RWPE2 (cell line): ENCODE measurements at places on chromosomes 5 and 9.

- no peaks in the 10 kb centered on the region for H3K4me1 ChIP-seq
- DNase-seq, result no peak
- H3K27me3 ChIP-seq, result peaks cover 5% of the 10 kb centered on the region
- no peaks in the 10 kb centered on the region for H3K36me3 ChIP-seq
These were observed 5.8 kb upstream of the IFNA1 start for GRCh38 chr9:21434202-21435014.

DNA sequence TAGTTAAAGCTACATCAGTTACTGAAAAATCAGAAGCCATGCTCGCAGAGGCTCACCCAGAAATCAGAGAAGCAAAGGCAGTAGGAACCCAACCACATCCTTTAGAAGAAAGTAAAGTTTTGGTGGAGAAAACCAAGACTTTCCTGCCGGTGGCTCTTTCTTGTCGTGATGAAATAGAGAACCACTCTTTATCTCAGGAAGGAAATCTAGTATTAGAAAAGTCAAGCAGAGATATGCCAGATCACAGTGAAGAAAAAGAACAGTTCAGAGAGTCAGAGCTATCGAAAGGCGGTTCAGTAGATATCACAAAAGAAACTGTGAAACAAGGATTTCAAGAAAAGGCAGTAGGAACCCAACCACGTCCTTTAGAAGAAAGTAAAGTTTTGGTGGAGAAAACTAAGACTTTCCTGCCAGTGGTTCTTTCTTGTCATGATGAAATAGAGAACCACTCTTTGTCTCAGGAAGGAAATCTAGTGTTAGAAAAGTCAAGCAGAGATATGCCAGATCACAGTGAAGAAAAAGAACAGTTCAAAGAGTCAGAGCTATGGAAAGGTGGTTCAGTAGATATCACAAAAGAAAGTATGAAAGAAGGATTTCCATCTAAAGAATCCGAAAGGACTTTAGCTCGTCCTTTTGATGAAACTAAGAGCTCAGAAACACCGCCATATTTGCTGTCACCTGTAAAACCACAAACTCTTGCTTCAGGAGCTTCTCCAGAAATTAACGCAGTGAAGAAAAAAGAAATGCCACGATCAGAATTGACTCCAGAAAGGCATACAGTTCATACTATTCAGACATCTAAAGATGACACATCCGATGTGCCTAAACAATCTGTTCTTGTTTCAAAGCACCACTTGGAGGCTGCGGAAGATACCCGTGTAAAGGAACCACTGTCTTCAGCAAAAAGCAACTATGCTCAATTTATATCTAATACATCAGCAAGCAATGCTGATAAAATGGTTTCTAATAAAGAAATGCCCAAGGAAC, 47.2 kb downstream of the CMYA5 start:
- no peak overlapping the region for H3K27ac ChIP-seq
- no peak for DNase-seq
- peaks cover 26% of the 10 kb centered on the region for H3K27me3 ChIP-seq
- H3K4me1 ChIP-seq, result no peaks in the 10 kb centered on the region
- H3K4me3 ChIP-seq, result no peak overlapping the region

- no peaks in the 10 kb centered on the region for H3K36me3 ChIP-seq
- H3K27me3 ChIP-seq, result no peaks in the 10 kb centered on the region
- H3K4me1 ChIP-seq, result no peaks in the 10 kb centered on the region
- no peak for DNase-seq
These were observed 103.9 kb downstream of the SPOCK1 start for GRCh38 chr5:137395011-137395755.

- no peaks in the 10 kb centered on the region for H3K4me1 ChIP-seq
- no peaks in the 10 kb centered on the region for H3K27me3 ChIP-seq
- H3K36me3 ChIP-seq, result no peaks in the 10 kb centered on the region
- DNase-seq, result no peak
- H3K4me3 ChIP-seq, result no peak overlapping the region
These were observed 61.8 kb downstream of the CYFIP2 start for GRCh38 chr5:157327771-157328170.

DNA sequence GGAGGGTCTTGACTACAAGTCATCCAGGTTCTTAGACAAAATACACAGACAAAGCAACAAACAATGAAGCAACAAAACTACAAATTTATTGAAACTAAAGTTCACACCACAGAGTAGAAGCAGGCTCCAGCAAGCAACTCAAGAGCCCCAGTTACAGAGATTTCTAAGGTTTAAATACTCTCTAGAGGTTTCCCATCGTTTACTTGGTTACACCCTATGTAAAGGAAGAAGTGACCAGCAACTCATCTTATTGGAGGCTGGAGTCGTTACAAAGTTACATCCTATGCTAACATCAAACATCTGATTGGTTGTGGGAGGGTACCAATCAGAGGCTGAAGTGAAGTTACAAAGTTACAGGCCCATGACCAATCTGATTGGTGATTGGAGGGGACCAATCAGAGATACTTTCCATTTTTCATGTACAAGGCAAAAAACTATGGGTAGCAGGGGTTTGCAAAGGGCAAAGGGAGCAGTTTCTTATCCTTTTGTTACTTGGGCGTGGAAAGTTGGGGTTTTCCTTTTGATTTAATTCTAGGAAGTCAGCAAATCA, 2292.6 kb upstream of the C9orf72 start:
- H3K36me3 ChIP-seq, result no peaks in the 10 kb centered on the region
- H3K27ac ChIP-seq, result no peak overlapping the region
- no peaks in the 10 kb centered on the region for H3K27me3 ChIP-seq
- H3K4me3 ChIP-seq, result no peak overlapping the region

GRCh38 chr9:15755660-15756059, 202.8 kb downstream of the CCDC171 start:
- no peaks in the 10 kb centered on the region for H3K4me1 ChIP-seq
- H3K27me3 ChIP-seq, result no peaks in the 10 kb centered on the region
- H3K27ac ChIP-seq, result no peak overlapping the region

DNA sequence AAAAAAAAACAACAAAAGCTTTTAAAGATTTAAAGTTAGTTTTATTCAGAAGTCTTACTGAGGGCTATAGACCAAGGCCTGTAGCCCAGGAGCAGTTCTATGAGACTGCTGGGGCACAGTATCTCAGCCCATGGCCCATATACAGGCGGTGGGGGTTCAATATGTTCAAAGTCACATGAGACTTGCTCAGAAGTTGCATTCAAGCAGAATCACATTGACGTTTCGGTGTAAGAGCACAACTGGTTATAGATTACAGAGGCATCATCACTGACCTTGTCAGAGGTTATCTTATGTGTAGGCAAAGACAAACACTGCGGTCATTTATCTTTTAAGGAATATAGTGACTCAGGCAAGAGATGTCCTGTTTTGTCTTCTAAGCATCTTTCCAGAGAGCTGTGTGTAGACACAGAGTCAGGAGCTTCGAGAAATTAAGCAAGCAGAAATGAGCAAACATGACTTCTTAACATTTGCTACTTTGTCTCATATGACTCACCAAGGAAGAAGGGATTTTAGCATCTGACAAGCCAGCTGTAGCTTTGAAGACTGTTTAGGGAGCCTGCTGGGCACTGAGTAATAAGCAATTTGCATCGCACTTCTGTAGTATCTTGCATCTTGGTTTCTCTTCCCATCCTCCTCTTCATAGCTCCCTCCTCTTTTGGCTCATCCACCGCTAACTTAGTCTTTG, 12.9 kb upstream of the F2RL1 start:
- no peaks in the 10 kb centered on the region for H3K36me3 ChIP-seq
- no peak for DNase-seq
- no peaks in the 10 kb centered on the region for H3K27me3 ChIP-seq
- H3K4me3 ChIP-seq, result no peak overlapping the region
- peak overlapping the region; percentile 66 for H3K27ac ChIP-seq

GRCh38 chr5:66367814-66368541, 223.9 kb downstream of the SREK1 start:
- H3K27ac ChIP-seq, result no peak overlapping the region
- no peak overlapping the region for H3K4me3 ChIP-seq
- no peaks in the 10 kb centered on the region for H3K36me3 ChIP-seq
- no peak for DNase-seq
- H3K27me3 ChIP-seq, result peaks cover 9% of the 10 kb centered on the region
- no peaks in the 10 kb centered on the region for H3K4me1 ChIP-seq

GRCh38 chr5:13664377-13664776, 280.1 kb downstream of the DNAH5 start:
- no peaks in the 10 kb centered on the region for H3K27me3 ChIP-seq
- DNase-seq, result peak; percentile 80
- H3K36me3 ChIP-seq, result no peaks in the 10 kb centered on the region
- H3K4me3 ChIP-seq, result no peak overlapping the region

GRCh38 chr5:14714706-14715105, 50.2 kb downstream of the OTULIN start:
- no peak overlapping the region for H3K4me3 ChIP-seq
- H3K36me3 ChIP-seq, result peaks cover 41% of the 10 kb centered on the region

GRCh38 chr5:108437425-108437824, 55.5 kb upstream of the FBXL17 start:
- H3K36me3 ChIP-seq, result no peaks in the 10 kb centered on the region
- no peak overlapping the region for H3K4me3 ChIP-seq

DNA sequence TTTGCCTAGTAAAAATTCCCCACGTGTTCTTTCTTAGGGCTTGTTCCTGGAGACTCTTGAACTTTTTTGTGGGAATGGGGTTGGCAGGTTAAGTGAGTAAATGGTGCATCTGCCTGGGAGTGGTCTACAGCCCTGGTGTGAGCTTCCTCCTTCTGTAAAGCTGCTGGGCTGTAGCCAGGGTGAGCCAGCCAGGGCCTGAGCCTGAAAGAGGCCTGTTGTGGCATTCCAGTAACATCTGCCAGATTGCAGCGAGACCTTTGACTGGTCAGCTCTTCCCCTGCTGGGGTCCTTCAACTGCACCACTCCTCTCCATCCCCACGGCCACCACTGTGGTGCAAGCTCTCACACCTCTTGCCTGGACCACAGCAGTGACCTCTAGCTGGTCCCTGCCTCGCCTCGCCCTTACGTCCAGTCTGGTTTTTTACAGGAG, 47.5 kb downstream of the SLC22A5 start:
- DNase-seq, result no peak
- H3K27me3 ChIP-seq, result no peaks in the 10 kb centered on the region
- H3K27ac ChIP-seq, result peak overlapping the region; percentile 80
- H3K36me3 ChIP-seq, result peaks cover 13% of the 10 kb centered on the region
- H3K4me3 ChIP-seq, result no peak overlapping the region

DNA sequence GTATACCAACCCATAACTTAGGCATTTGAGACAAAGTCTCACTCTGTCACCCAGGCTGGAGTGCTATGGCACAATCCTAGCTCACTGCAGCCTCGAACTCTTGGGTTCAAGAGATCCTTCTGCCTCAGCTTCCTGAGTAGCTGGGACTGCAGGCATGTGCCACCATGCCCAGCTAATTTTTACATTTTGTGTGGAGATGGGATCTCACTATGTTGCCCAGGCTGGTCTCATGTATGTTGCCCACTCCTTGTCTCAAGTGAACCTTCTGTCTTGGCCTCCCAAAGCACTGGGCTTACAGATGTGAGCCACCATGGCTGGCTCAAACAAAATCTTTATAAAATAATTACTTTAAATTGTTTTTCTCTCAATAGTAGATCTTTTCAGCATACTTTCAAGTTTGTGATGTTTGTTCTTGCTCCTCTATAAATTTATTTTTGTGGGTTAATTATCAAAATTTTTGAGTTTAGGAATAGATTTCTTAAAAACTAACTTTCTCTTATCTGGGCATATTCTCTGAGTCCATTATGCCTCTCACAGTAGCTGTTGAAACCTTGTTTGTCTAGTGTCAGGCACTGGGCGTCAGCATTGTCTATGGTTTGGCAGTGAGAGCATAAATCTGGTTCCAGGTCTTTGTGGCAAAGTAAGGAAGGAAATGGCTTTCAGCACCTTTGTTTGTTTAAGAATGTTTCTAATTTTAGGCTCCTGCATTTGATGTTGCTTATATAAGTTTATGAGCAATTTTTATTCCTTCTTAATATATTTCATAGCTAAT, 38.7 kb downstream of the NLN start:
- DNase-seq, result no peak
- no peak overlapping the region for H3K4me3 ChIP-seq

DNA sequence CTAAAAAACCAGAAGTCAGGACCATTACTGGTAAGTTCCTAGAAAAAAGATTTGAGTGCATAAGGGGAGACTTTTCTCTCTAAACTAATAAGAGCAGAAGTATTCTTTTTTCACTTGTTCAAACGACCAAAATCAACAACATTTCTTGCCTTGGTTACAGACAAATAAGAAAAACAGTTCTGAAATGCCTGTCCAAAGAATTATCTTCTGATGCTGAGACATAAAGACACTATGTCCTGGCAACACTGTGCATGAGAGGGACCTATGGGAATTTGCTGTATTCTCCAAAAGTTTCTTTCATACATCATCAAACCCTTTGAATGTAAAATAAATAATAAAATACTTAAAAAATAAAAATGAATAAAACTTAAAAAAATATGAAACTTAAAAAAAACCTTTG, 50.4 kb downstream of the ZNF474 start:
- peak overlapping the region; percentile 95 for H3K27ac ChIP-seq
- peaks cover 44% of the 10 kb centered on the region for H3K4me1 ChIP-seq
- no peaks in the 10 kb centered on the region for H3K27me3 ChIP-seq

DNA sequence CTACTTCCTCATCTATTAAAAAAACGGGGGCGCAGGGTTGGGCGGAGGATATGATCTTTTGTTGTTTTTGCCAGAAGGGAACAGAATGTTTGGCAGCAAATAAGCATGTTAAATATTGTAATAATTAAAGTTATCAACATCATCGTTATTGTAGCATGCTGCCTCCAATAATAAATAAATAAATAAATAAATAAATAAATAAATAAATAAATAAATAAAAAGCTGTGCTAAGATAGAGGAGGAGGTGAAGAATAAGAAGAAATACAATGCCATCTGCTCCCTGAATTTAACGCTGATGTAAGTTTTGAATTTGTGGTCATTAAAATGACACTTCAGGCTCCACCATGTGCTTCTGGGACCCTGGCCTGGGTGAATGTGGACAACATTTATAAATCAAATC, 508.0 kb upstream of the TNC start:
- no peaks in the 10 kb centered on the region for H3K36me3 ChIP-seq
- H3K27me3 ChIP-seq, result no peaks in the 10 kb centered on the region
- no peak overlapping the region for H3K4me3 ChIP-seq
- no peak for DNase-seq
- H3K27ac ChIP-seq, result no peak overlapping the region

DNA sequence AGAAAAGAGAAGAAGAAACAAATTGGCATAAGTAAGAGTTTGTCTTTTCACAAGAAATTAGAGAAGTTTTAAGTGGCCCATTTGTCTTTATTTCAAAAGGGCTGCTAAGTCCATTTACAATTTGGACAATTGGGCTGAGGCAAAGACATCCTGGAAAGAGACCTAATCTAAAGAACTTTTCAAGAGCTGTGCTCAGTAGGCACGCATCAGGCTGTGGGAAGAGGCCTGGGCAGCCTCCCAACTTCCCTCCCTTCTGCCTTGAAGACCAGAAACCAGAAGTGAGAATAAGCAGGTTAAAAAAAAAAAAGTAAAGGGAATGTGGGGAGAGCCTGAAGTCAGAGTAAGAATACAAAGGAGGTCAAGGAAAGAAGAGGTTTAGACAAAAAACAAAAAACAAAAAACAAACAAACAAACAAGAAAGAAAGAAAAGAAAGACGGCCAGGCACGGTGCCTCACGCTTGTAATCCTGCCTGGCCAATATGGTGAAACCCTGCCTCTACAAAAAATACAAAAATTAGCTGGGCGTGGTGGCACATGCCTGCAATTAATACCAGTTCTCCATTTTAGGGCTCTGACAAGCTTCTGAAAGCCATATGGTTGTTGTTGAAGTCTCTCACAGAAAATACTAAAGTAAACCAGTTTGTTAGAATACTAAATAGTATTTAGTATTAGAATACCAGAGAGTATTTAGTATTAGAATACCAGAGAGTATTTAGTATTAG, 48.0 kb upstream of the CEP78 start:
- peaks cover 2% of the 10 kb centered on the region for H3K27me3 ChIP-seq
- no peak overlapping the region for H3K27ac ChIP-seq
- no peak overlapping the region for H3K4me3 ChIP-seq
- no peaks in the 10 kb centered on the region for H3K4me1 ChIP-seq
- no peak for DNase-seq

GRCh38 chr9:87063246-87063645, 115.9 kb upstream of the GAS1 start:
- no peak overlapping the region for H3K4me3 ChIP-seq
- H3K27me3 ChIP-seq, result no peaks in the 10 kb centered on the region
- no peaks in the 10 kb centered on the region for H3K36me3 ChIP-seq
- DNase-seq, result no peak
